ENCODE measurements at places on chromosomes 3 and 15.

GRCh38 chr3:177822681-177823096 lies 625.4 kb upstream of the TBL1XR1 start:
- no peak for DNase-seq

DNA sequence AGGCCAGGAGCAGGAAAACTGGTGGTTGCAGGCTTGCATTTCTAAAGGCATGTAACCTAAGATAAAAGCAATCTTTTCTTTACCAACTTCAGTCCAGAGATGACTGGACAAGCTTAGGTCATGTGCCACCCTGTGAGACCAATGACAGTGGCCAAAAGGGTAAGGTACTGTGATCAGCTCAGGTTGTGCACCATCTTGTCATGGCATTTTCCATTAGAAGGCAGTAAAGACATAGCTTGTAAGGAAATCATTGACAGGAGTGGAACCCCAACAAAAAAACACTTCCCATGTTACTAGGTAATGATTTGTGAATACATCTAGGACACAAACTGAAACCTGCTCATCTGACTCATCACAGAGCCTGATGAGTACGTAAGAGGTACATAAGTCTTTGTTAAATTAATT lies 35.2 kb downstream of the SSR3 start:
- DNase-seq, result no peak

DNA sequence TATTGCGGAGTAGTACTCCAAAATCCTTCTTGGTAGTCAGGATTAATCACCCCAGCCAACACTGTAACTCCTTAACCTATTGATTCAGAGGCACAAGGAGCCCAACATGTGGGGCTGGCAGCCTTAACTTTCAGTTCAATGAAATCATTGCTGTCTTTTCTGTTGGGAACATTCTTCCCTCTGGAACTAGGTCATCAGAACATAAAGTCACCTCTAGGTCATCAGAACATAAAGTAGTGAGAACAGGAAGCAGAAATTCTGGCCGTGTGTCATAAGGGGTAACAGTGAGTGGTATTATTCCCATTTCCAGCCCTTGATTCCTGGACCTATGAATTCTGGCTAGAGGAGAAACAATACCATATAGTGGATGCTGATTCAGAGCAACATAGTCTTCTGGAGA lies 71.5 kb upstream of the TNIK start:
- no peak for DNase-seq

GRCh38 chr15:38263996-38264395 lies 11.4 kb downstream of the SPRED1 start:
- DNase-seq, result no peak

DNA sequence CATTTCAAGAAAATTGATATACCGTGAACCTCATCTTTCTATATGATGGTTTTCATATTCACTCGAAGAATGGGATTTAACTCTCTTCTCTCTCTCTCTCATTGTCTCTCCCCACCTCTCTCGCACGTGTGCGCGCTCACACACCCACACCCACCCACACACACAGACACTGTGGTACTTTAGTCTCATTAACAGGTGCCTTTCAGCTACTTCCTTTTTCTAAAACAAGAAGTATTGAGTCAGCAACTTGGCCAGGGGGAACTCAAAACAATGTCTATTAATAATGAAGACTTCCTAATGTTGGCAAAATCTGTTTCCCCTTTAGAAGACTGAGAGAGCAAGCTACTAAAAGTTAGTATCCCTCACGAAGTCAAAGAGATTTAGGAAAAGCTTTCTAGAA lies 150.7 kb downstream of the TMCO5A start:
- DNase-seq, result no peak

DNA sequence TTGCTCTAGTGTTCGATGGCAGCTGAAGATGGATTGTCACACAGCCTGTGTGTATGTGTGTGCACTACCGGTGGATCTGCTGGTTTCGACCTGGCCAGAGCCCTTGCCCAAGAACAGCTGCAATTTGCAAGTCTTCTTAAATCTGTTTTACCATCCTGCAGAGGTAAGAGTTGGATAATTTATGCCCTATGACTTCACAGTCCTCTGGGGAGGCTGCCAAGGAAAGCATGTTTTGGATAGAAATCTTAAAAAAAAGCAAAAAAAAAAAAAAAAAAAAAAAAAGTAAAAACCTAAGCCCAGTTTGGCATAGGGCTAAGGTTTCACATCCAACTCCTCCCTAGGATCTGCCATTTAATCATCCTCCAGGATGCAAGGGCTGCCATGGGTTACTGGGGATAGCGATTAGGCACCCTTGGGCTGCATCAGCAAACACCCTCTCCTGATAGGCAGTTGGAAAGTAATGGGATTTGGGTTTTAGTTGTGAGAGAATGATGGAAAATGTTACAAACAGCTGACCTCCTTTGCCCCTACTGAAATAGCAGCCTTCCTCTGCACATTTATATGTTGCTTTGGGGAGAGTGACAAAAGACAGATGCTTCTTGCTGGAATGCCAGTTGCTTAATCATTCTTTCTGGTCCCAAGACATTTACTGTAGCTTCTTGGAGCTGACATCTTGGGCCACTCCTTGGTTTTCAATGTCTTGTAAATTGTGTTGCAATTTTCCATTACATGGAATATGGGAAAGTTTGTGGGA lies 35.4 kb downstream of the CD200R1L start:
- DNase-seq, result no peak

- DNase-seq, result no peak
Observed at GRCh38 chr3:87949879-87950208, 109.0 kb downstream of the CGGBP1 start.
